ENCODE measurements at places on chromosomes 5 and 9.

- DNase-seq, result no peak
Measured at GRCh38 chr9:108515856-108516255, 339.9 kb downstream of the ACTL7B start.

DNA sequence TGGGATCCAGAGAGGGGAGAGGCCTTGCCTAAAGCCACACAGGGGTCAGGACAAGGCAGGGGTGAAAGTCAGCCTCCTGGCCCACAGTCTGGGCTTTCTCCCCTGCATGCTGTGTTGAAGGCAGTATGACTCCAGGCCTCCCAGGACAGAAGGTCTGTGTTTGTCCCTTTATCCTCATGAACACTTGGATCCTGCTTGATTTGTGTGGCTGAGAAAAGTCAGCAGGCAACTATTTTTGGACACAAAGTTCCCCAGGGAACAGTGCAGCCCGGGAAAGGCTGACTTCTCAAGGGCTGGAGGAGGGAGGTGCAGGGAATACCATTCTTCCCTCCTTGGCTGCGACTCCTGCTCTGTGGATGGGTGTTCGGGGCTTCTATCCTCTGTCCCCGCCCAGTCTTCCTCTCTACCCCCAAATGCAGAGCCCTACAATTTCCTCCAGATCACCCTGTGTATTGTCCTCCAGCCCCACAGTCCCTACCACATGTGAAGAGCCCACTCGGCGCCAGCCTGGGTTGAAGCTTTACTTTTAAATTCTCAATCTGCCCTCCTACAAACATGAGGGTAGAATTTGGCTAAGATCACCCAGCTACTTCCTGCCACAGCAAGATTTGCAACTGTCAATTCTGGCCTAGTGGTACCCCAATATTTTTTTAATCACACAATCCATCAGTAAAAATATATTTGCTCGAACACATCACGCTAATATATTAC, 4.1 kb downstream of the AKNA start:
- peak; percentile 85 for DNase-seq

DNA sequence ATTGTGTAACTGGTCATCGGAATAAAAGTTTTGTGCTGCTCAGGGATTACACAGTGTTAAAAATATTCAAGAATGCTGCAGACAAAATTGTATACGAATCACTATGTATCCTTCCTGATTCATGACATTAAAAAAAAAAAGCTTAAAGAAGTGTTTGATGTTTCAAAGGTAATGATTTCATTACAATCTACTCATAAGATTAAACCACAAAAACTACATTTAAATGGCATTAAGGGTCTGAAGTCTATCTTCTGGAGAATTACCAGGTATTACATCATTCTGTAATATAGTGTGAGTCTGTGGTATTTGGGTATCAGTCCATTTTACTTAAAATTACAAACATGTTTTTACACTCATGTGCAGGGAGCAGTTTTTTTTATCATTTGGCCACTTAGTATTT, 324.4 kb downstream of the NDUFS4 start:
- DNase-seq, result no peak

- DNase-seq, result no peak
Measured at GRCh38 chr9:123894822-123895221, 35.1 kb downstream of the DENND1A start.

GRCh38 chr9:100408546-100409175, 18.3 kb upstream of the MSANTD3 start:
- DNase-seq, result no peak

DNA sequence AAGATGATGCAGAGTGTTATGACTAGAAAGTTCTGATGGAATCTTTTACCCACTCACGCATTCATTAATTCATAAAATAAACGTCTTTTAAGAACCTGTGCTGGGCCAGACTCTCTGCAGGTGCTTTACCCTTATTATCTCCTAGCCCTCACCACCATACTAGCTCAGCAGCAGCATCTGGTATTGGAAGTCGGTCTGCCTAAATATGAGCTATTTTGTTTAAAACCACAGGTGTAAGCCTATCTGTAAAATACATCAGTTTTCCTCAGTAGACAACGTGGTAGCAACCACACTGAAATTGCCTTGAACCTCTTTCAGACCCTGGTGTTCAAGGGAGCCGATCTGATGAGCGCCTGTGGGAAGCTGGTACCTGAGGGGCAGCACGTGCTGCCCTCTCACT, 69.4 kb downstream of the PPIC start:
- no peak for DNase-seq

DNA sequence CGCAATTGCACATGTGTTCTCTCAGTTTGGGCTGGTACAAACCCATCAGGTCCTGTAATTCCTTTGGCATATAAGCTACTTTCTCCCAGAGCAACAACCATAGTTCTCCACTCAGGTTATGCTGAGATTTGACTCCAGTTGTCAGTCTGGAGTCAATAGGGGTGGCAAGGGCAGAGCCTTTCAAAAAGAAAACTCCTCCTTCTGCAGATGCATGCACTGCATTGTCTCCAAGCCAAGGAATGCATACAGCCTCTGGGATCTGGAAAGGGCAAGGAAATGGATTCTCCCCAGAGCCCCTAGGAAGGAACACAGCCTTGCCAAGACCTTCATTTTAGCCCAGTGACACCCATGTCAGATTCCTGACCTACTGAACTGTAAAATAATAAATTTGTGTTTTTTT, 31.0 kb upstream of the GZMA start:
- no peak for DNase-seq

DNA sequence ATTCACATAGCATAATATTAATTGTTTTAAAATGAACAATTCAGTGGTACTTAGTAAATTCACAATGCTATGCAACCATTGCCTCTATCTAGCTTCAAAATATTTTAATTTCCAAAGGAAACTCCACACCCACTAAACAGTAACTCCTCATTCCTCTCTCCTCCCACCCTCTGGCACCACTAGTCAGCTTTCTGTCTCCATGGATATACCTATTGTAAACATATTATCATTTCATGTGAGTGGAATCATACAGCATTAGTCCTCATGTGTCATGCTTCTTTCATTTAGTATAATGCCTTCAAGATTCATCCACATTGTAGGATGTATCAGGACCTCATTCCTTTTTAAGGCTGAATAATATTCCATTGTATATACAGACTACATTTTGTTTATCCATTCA, 48.6 kb downstream of the PHF2 start:
- no peak for DNase-seq

GRCh38 chr9:129121483-129121882, 10.3 kb downstream of the PTPA start:
- peak; percentile 49 for DNase-seq

DNA sequence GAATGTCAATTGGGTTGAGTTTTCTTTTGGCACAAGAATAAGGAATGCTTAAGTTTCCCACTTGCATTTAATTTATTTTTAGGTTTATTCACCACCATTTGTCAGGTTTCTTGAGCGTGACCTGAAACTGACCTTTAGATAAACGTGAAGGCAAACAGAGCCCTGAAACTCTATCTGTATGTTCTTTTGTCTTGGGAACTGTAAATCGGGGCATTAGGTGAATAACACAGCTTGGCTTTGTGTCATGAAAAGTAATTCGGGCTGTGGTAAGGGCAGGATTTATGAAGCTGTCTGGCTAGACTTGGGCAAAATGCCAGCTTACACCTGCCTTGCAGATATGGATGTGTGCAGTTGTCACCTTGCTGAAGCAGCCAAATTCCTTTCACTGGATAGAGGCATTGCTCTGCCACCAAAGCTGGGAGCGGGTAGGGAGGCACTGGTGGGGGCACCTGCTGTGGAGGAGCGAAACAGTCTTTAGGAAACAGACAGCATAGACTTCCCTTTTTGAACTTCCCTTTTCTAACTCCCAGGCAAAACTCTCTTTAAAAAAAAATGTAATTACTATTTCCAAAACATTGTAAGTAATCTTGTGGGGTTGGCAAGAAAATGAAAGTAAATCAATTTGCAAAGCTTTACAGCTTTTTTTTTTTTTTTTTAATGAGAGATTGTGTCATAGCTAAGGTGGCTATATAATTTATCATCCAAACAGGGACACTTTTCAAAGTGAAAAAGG, 545.2 kb downstream of the CSNK1G3 start:
- no peak for DNase-seq

- peak; percentile 95 for DNase-seq
Measured at GRCh38 chr9:13705918-13706317, 426.4 kb upstream of the MPDZ start.

DNA sequence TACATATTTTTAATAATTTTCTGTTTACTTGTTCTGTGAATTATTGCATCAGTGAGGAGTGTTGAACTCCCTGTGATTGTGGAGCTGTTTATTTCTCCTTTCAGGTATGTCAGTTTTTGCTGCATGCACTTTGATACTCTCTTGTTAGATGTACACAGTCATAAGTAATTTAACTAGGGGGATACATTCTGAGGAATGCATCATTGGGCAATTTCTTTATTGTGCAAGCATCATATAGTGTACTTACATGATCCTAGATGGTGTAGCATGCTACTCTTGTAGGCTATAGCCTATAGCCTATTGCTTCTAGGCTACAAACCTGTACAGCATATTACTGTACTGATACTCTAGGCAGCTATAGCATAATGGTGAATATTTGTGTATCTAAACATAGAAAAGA, 9.5 kb downstream of the DENND4C start:
- DNase-seq, result no peak

DNA sequence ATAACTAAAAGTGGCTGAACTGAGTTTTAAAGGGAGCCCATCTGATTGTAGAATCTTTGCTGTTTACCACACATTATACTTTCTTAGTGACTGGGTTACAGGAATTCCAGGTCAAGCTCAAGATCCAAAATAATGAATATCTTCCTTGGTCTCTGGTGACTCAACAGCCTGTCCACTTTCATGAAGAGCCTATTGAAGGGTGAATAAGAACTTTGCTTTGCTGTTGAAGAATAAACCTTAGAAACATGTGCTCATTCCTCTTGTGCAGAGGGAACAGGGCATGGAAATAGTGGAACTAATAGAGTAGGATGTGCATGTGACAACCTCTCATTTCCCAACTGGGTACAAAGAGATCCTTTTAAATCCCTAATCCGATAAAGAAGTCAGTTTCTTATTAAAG, 21.4 kb downstream of the ALDH1A1 start:
- no peak for DNase-seq

- DNase-seq, result peak; percentile 69
Measured at GRCh38 chr9:121277518-121278295, 9.7 kb downstream of the GSN start.

DNA sequence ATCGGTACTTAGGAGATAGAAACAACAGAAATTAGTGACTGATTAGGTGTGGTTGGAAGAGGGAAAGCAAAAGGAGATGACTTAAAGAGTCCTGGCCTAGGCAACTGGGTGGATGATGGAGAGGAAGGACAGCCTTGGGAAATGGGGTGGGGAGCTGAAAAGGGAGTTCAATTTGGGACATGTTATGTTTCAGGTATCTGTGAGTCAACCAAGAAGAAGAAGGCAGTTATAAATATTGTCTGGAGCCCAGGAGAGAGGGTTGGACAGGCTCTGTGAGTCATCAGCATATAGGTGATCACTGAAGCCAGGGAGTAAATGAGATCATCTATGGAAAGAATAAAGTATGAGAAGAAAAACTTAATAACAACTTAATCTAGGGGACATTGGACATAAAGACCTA, 357.7 kb downstream of the NPR3 start:
- DNase-seq, result peak; percentile 16

DNA sequence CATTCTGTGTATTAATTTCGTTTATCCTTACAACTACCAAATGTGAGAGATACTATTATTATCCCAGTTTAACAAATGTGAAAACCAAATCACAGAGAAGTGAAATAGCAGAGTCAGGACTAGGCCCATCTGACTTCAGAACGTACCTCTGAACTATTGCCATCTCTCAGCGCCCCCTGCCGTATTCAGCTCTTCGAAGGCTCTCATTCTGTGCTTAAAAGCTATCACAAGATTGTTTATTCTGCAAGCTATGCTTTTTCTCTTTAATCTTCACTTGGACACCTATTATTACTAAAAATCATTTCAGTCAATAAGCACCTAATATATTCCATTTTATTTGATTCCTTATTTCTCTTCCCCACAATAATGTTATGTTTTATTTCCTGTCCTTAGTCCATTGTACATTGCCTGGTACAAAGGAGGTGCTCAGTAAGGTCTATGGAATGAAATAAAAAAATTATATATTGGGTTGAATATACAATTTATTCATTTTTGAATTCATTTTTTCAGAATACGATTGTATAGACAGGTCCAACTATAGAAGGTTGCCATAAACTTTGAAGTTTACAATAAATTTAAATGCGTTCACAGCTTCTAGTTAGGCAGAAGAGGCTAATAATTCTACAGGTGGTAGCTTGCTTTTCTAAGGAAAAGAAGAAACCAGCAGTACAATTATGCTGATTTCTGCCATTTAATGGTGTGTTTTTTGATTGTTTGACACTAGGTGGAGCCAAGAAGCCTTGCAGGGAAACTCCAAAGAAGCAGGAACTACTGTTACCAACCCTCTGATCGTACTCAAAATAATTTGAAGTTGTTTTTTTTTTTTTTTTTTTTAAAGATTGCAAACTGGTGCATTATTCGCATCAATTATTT, 202.2 kb upstream of the DMRTA1 start:
- peak; percentile 65 for DNase-seq

DNA sequence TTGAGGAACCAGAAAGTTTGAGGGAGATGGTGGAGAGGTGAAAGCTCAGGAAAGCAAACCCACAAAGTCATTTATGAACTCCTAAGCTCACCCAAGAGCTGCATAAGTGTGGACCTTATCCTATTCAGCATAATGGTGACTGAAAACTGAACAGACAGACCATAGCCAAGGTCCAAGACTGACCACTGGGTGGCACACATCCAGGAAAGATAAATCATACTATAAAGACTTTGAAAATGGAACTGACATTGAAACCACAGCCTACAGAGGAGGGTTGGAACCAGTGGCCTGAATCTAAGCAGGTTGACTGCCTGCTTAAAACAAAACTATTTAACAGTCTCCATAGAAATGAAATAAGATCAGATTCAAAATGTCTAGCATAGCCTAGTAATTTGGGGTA, 121.0 kb upstream of the RGS7BP start:
- peak; percentile 3 for DNase-seq

GRCh38 chr5:141664733-141665461, 13.7 kb upstream of the FCHSD1 start:
- DNase-seq, result peak; percentile 69

GRCh38 chr5:139726248-139726647, 69.4 kb upstream of the PSD2 start:
- no peak for DNase-seq

DNA sequence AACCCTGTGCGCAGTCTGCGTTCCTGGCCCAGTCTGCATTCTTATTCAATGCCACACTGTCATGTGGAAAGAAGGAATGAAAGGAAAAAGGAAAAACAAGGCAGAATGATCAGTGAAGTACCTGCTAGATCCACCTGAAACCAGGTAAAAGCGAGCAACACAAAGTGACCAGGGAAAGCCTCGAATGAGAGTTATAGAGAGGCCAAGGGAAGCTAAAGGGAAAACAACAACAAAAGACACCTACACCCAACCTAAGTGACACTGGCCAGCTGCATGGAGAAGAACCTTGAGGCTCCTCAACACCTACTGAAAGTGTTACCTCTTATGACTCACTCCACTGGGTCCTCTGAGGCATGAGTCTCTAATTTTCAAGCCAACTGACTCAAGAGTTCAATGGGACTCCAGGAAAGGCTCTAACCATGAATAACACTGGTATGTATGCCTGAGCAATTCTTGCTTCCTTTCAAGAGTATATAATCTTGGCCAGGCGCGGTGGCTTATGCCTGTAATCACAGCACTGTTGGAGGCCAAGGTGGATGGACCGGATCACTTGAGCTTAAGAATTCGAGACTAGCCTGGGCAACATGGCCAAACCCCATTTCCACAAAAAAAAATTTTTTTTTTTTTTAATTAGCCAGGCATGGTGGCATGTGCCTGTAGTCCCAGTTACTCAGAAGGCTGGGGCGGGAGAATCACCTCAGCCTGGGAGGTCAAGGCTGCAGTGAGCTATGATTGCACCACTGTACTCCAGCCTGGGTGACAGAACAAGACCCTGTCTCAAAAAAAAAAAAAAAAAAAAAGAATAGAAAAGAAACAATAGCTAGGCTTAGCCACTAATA, 29.0 kb downstream of the MTMR12 start:
- peak; percentile 63 for DNase-seq
